HS-5 (cell line): ENCODE measurements at places on chromosomes 12 and 14.
A peak's percentile ranks its signal among the peaks of the same experiment; 100 is the strongest.

DNA sequence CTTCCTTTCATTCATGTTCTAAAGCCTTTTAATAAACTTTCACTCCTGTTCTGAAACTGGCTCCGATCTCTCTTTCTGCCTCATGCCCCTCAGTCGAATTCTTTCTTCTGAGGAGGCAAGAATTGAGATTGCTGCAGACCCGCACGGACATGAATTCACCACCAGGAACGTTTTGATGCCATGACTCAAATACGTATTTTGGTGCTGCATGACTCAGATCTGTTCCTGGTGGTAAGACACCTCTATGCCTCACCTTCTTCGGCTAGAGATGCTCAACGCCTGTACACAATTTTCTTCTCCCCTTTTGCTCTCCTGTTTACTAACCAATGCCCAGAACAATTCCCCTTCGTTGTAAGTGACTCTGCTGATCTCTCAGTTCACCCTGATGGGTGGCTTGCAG is 52.0 kb upstream of the RIMBP2 start:
- DNase-seq: no peak

- DNase-seq: peak; percentile 53
Observed at GRCh38 chr12:46946137-46946536, 120.3 kb upstream of the SLC38A4 start.

DNA sequence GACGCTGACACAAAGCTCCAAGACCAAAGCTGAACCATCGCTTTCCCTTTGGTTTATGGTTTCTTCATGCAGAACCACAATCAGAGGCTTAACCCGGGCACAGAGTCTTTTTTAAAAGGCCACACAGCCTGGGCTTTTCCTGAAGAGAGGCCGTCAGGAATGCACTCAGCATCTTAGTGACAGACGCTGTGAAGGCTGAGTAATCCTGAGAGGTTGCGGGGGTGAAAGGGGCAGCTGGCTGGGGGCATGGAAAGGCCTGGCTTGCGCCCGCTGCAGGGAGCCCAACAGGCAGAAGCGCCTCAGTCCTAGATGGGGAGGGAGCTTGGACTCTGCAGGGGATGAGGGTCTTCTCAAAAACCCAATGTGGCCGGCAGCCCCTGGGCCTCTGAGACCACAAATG is 13.6 kb downstream of the CTDSP2 start:
- no peak for DNase-seq

GRCh38 chr14:71665157-71665556 is 267.1 kb upstream of the RGS6 start:
- DNase-seq: peak; percentile 77

DNA sequence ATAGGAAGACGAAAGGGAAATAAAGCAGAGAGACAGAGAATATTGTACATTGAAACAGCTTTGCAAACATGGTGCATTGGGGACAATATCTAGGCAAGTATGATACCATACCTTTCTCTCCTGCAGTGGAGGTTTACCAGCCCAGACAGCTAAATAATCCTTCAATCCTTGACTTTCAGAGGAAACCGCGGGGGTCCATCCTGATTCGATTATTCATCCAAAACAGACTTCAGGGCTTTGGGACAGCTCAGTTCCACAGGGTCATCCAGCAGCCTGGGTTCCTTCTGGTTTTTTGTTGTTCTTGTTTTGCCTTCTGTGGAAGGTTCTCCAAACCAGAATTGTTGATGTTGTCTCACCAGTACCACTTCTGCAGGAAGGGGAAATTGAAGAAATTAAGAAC is 81.5 kb downstream of the LGR5 start:
- DNase-seq: no peak
